Urinary bladder (tissue), 4 donors: ENCODE measurements at places on chromosomes 3 and 15. TPM values are rescaled to one million over a fixed set of nuclear protein-coding genes. Genes with fewer than 3 reads are reported as not detected.

MKRN2OS gene
- polyA plus RNA-seq = 0.33 TPM

TRIM71 gene
- polyA plus RNA-seq = not detected

IQCF5 gene
- polyA plus RNA-seq = not detected

CPEB1 gene
- 11.0 TPM for polyA plus RNA-seq

ZIC4 gene
- polyA plus RNA-seq = not detected

ERICH6 gene
- not detected for polyA plus RNA-seq

GPR156 gene
- polyA plus RNA-seq = 3.0 TPM

SCG3 gene
- polyA plus RNA-seq = 0.61 TPM

ACP3 gene
- polyA plus RNA-seq = 0.91 TPM

SERPINI2 gene
- polyA plus RNA-seq = 0.08 TPM

TSPAN3 gene
- polyA plus RNA-seq = 160 TPM
